ENCODE measurements at places on chromosomes 2 and 18. TPM values are rescaled to one million over a fixed set of nuclear protein-coding genes. Genes with fewer than 3 reads are reported as not detected.

GRCh38 chr2:127632592-127633489 is 13.1 kb upstream of the GPR17 start:
- peak; percentile 6 for ATAC-seq

DNA sequence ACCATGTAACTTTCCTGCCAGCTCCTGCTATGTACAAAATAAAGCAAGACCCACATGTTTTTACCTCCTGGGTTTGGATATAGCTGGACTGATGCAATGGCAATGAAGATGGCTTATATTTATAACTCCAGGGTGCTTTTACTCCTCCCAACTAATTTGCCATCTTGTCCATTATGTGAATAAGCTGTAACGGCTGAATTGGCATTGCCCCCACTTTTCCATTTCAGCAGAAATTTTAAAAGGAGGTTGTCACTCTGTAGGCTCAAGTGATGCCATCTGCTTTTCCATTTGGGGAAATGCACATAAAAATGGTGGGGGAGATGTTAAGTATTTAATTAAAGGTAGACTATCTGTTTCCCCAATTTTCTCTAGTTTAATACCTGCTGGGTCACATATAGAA is 345.5 kb downstream of the ERBB4 start:
- no peak for ATAC-seq

PPP1R1C gene
- 1.8 TPM for total RNA-seq

GRCh38 chr2:46034535-46034934 is 262.7 kb upstream of the EPAS1 start:
- ATAC-seq = no peak

DNA sequence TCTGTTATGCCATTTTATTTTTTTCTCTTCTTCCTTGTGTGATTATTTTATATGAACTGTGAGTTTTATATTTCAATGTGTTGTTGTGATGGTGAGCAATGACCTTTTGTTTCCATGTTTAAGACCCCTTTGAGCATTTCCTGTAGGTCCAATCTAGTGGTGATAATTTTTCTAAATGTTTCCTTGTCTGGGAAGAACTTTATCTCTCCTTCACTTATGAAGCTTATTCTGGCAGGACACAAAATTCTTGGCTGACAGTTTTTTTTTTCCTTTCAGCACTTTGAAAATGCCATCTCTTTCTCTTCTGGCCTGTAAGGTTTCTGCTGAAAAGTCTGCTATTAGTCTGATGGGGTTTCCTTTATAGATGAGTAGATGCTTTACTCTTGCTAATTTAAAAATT is 53.2 kb downstream of the G6PC2 start:
- ATAC-seq = no peak

All from esophagus mucosa (tissue), 1 donor.